GM23338 (cell line): ENCODE measurements at places on chromosomes 16 and 17.

- no peak overlapping the region for H3K4me3 ChIP-seq
- H3K4me1 ChIP-seq: peaks cover 9% of the 10 kb centered on the region; the same call in 1 of the 2 replicates
- H3K36me3 ChIP-seq: peaks cover 5% of the 10 kb centered on the region
- DNase-seq: no peak
- no peaks in the 10 kb centered on the region for H3K27me3 ChIP-seq
- H3K27ac ChIP-seq: no peak overlapping the region
These were observed 23.4 kb upstream of the IL17C start for GRCh38 chr16:88614818-88615580.

GRCh38 chr17:81381632-81382577 is 13.4 kb upstream of the BAHCC1 start:
- peaks cover 32% of the 10 kb centered on the region for H3K27me3 ChIP-seq
- no peaks in the 10 kb centered on the region for H3K36me3 ChIP-seq

GRCh38 chr17:19911033-19911432 is 43.3 kb upstream of the ULK2 start:
- H3K4me3 ChIP-seq: no peak overlapping the region
- peak overlapping the region; percentile 73; the same call in 1 of the 2 replicates for H3K27ac ChIP-seq
- peak; percentile 47 for DNase-seq
- peaks cover 6% of the 10 kb centered on the region for H3K4me1 ChIP-seq

DNA sequence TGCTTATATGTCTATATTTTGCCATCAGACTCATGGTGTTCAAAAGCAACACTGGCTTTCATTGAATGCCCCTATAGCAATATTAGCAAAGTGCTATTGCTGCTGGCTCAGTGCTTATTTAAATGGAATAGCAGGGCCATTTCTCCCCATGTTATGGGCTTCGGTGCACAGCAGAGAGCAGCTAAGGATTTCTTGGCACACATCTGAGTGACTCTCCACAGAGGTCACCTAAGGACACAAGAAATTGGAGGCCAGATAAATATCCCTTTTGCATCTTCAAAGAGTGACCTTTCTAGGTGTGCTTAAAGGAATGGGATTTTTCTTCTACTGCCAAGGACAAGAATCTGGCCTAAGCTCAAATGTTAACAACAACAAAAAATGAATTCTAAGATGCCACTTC is 751.8 kb downstream of the CDH11 start:
- no peak overlapping the region for H3K4me3 ChIP-seq
- no peaks in the 10 kb centered on the region for H3K36me3 ChIP-seq
- no peak for DNase-seq
- H3K4me1 ChIP-seq: no peaks in the 10 kb centered on the region

DNA sequence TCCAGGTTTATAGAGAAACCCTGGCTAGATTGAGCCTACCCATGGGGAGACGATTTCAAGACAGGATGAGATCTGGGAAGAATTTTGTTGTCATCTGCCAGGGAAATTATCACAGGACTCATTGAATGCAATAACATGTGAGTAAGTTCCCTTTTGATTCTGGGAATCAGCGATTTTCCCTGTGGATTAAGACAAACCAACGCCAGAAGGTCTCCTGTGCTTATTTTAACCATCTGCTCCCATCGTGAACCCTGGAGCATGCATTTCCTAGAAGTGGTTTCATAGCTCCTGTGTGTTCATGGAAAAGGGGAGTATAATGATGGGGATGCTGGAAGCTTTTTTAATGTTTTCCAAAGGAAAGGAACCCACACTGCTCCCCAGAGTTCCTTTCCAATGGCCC is 21.0 kb upstream of the ARHGAP44 start:
- H3K27ac ChIP-seq: no peak overlapping the region
- no peak overlapping the region for H3K4me3 ChIP-seq
- H3K4me1 ChIP-seq: no peaks in the 10 kb centered on the region
- H3K27me3 ChIP-seq: no peaks in the 10 kb centered on the region
- no peaks in the 10 kb centered on the region for H3K36me3 ChIP-seq
- no peak for DNase-seq

- no peak for DNase-seq
- no peak overlapping the region for H3K27ac ChIP-seq
- H3K27me3 ChIP-seq: no peaks in the 10 kb centered on the region
These were observed 34.7 kb downstream of the VAT1L start for GRCh38 chr16:77823067-77823466.

GRCh38 chr17:39753514-39754160 is 15.9 kb downstream of the GRB7 start:
- H3K4me1 ChIP-seq: peaks cover 20% of the 10 kb centered on the region; the same call in 1 of the 2 replicates
- no peaks in the 10 kb centered on the region for H3K36me3 ChIP-seq
- no peak overlapping the region for H3K27ac ChIP-seq
- peak; percentile 69 for DNase-seq

GRCh38 chr16:85004587-85005205 is 6.6 kb downstream of the ZDHHC7 start:
- H3K4me3 ChIP-seq: no peak overlapping the region
- no peaks in the 10 kb centered on the region; the same call in 1 of the 2 replicates for H3K4me1 ChIP-seq
- no peak for DNase-seq
- H3K27me3 ChIP-seq: no peaks in the 10 kb centered on the region

DNA sequence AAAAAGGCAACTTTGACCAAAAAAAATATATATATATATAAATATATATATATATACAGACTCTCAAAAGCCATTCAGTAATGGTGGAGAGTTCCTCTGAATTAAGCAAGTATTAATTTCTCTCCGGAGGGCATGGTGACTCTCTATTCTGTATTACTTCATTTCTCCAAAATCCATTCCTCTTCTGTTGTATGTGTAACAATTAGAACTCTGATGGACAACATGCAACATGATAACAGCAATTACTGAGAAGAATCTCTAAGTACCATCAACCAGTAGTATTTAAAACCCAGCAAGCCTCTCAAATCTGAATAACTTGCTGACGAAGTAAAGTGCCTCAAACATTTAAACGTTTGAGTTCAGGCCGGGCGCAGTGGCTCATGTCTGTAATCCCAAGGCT is 2.3 kb downstream of the GRB2 start:
- DNase-seq: no peak
- no peak overlapping the region for H3K27ac ChIP-seq
- H3K4me3 ChIP-seq: no peak overlapping the region
- peaks cover 5% of the 10 kb centered on the region; the same call in 1 of the 2 replicates for H3K4me1 ChIP-seq
- no peaks in the 10 kb centered on the region for H3K36me3 ChIP-seq

DNA sequence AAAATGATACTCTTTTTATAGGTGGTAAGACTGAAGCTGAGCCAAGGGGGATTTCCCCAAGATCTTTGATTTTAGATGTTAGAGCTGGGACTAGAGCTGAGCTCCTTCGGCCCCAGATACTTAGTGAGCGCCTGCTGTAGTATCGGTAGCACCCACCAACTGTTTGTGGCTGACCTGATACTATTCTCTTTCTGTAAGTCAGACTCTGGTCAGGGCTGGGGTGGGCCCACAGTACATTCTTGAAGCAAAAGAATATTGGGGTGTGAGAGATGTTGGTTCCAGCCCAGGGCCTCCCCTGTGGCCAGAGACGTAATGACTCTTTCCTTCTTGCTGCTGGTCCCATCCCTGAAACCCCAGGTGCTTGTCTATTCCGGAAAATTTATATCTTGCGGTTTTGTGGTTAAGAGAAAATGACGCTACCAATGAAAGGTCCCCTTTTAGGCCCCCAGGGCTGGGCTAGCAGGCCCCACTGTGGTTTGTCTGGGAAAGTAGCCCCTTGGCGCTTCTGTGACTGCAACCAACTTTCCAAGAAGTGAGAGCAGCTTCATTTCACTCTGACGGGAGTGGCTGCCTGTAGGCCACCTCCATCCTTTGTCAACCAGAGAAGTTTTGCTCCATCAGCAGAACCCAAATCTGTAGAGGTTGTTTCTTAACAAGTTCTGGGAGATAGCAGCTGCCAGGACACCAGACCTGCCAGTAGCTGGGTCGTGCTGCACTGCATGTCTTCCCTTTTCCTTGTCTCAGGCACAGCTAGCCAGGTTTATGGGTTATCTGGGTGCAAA is 86.4 kb upstream of the LGALS9 start:
- DNase-seq: no peak
- no peaks in the 10 kb centered on the region; the same call in 1 of the 2 replicates for H3K4me1 ChIP-seq
- H3K36me3 ChIP-seq: no peaks in the 10 kb centered on the region

- H3K4me1 ChIP-seq: no peaks in the 10 kb centered on the region
- DNase-seq: no peak
- no peaks in the 10 kb centered on the region for H3K36me3 ChIP-seq
- no peak overlapping the region for H3K4me3 ChIP-seq
- no peaks in the 10 kb centered on the region for H3K27me3 ChIP-seq
These were observed 63.9 kb upstream of the CNEP1R1 start for GRCh38 chr16:49961089-49961488.

GRCh38 chr17:48486557-48486956 is 44.3 kb downstream of the HOXB1 start:
- peaks cover 24% of the 10 kb centered on the region for H3K27me3 ChIP-seq
- no peak for DNase-seq
- peaks cover 14% of the 10 kb centered on the region for H3K4me1 ChIP-seq
- H3K36me3 ChIP-seq: no peaks in the 10 kb centered on the region

GRCh38 chr16:84091460-84091859 is 25.3 kb downstream of the MBTPS1 start:
- no peak overlapping the region for H3K27ac ChIP-seq
- H3K4me3 ChIP-seq: no peak overlapping the region
- H3K4me1 ChIP-seq: no peaks in the 10 kb centered on the region

DNA sequence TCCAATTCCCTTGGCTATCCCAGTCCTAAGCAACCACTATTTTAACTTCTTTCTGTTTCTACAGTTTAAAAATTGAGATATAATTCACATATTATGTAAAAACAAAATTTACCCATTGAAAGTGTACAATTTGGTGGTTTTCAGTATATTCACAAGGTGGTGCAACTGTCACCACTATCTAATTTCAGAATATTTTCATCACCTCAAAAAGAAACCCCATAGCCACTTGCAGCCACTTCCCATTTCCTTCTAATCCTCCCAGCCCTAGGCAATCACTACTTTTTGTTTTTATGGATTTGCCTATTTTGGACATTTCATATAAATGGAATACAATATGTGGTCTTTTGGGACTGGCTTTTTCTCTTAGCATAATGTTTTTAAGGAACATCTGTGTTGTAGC is 36.1 kb upstream of the NACA2 start:
- H3K36me3 ChIP-seq: no peaks in the 10 kb centered on the region
- H3K27me3 ChIP-seq: no peaks in the 10 kb centered on the region
- DNase-seq: no peak
- H3K4me3 ChIP-seq: no peak overlapping the region

GRCh38 chr17:78573955-78574354 is 3.2 kb downstream of the DNAH17 start:
- no peaks in the 10 kb centered on the region for H3K27me3 ChIP-seq
- no peak overlapping the region for H3K27ac ChIP-seq
- H3K4me3 ChIP-seq: no peak overlapping the region
- DNase-seq: no peak

- H3K27me3 ChIP-seq: no peaks in the 10 kb centered on the region
- H3K36me3 ChIP-seq: no peaks in the 10 kb centered on the region
- DNase-seq: no peak
- peaks cover 14% of the 10 kb centered on the region; the same call in 1 of the 2 replicates for H3K4me1 ChIP-seq
- no peak within 1 kb of the TSS for H3K27ac ChIP-seq
- H3K4me3 ChIP-seq: no peak within 1 kb of the TSS
These were observed at the start of gene CD79B for GRCh38 chr17:63931981-63932561. CD79B (minus strand) TSS chr17:63932331; CDS start chr17:63932261, 70 bp downstream.

- peaks cover 18% of the 10 kb centered on the region for H3K4me1 ChIP-seq
- peaks cover 4% of the 10 kb centered on the region for H3K36me3 ChIP-seq
- no peaks in the 10 kb centered on the region for H3K27me3 ChIP-seq
- no peak for DNase-seq
- H3K4me3 ChIP-seq: no peak overlapping the region
These were observed 17.1 kb downstream of the AKAP1 start for GRCh38 chr17:57102122-57102521.

GRCh38 chr16:88746506-88746905 is 38.5 kb downstream of the PIEZO1 start:
- H3K27me3 ChIP-seq: no peaks in the 10 kb centered on the region
- H3K36me3 ChIP-seq: no peaks in the 10 kb centered on the region
- DNase-seq: no peak
- H3K4me3 ChIP-seq: no peak overlapping the region
- no peak overlapping the region for H3K27ac ChIP-seq
- no peaks in the 10 kb centered on the region; the same call in 1 of the 2 replicates for H3K4me1 ChIP-seq

DNA sequence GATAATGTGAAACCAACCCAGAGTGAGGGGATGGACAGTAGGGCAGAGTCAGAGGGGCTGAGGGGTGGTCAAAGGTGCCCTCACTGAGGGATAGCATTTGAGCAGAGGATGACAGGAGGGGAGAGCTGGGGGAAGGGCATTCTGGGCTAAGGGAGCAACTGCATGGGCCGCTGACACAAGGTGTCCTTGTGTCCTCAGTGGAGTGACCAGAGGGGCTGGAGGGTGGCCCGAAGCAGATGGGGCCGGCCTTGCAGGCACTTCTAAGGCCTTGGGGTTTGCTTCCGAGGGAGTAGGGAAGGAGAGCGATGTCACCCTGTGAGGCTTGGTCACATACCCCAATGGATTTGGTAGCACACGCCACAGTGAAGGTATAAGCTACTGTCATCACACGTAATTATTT is 10.0 kb downstream of the NUBP1 start:
- no peaks in the 10 kb centered on the region for H3K36me3 ChIP-seq
- no peak overlapping the region for H3K4me3 ChIP-seq
- H3K27ac ChIP-seq: no peak overlapping the region
- no peaks in the 10 kb centered on the region for H3K4me1 ChIP-seq
- H3K27me3 ChIP-seq: no peaks in the 10 kb centered on the region

- H3K27me3 ChIP-seq: peaks cover 9% of the 10 kb centered on the region
- H3K4me1 ChIP-seq: 0 out of 2 replicates have a peak, but pooled peaks cover 5% of the 10 kb centered on the region
- no peak for DNase-seq
- H3K36me3 ChIP-seq: no peaks in the 10 kb centered on the region; the same call in 1 of the 2 replicates
- H3K4me3 ChIP-seq: no peak overlapping the region
These were observed 2.8 kb upstream of the C17orf107 start for GRCh38 chr17:4896332-4897197.

- H3K4me3 ChIP-seq: no peak overlapping the region
- no peak for DNase-seq
- no peaks in the 10 kb centered on the region for H3K27me3 ChIP-seq
These were observed 44.4 kb downstream of the TNRC6A start for GRCh38 chr16:24773771-24774427.

DNA sequence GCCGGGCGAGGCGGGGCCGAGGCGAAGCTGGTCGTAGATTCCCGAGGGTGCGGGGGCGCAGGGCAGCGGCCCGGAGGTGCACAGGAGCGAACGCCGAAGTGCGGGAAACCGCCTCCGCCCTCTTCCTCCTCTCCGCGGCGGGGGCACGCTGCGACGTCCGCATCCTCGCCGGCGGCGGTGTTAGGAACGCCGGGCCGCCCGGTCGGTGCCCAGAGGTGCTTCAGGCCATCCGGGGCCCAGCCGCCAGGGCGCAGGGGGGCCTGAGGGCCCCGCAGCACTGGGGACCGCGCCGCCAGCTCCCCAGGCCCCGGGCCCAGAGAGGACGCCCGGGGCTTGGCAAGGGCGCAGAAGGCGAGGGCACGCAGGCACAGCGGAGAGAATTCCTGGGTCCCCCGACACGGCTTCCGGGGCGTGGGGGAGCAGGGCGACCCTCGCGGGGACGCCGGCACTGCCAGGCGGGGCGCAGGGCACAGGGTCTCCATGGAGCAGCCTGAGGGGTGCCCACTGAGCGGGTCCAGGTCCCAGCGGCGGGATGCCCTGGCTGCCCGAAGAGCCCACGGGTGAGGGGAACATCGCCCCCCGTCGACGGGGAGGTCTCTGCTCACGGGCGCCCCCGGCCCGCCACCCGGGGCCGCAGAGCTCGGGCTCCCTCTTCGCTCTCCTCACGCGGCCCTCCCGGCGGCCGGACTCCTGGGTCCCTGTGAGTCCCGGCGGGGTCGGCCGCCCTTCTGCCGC is 576 bp downstream of the EPOP start:
- H3K36me3 ChIP-seq: no peaks in the 10 kb centered on the region
- H3K27me3 ChIP-seq: peaks cover 92% of the 10 kb centered on the region
- H3K4me1 ChIP-seq: peaks cover 24% of the 10 kb centered on the region
- DNase-seq: peak; percentile 53
